Stimulated activated CD8-positive, alpha-beta memory T cell treated with anti-CD3 and anti-CD28 coated beads, Interleukin-4, amount 100 ng/mL, for 4 hours (primary cell): ENCODE measurements at places on chromosomes 7 and 10.

GRCh38 chr7:31633894-31634494 is 53.0 kb upstream of the PPP1R17 start:
- no peak for DNase-seq

DNA sequence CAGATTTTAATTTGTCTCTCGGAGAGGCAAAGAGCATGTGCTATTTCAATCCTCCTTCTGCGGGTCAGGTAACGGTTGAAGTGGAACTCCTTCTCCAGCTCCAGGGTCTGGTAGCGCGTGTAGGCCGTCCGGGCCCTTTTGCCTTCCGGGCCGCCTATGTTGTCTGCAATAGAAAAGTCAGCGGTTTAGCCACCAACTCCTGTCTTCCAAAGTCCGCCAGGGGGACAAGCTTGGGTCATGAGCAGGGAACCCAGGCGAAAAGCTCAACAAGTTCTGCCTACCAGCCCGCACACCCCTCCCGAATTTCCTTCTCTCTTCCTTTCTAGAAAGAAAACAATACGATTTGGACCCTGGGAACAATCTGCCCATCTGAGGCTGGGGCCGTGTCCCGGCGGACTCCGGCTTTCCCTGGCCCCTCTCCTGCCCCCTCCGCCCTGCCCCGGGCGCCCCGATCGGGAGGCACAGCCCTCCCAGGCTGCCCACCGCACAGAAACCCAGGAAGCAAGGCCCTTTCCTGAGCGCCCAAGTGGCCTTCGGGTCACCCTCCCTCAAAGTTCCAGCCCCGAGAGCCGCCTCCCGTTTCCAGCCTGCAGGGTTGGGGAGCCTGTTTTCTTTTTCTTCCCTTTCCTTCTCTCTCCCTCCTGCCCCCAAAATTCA is 1.4 kb downstream of the HOXA5 start:
- DNase-seq: no peak

DNA sequence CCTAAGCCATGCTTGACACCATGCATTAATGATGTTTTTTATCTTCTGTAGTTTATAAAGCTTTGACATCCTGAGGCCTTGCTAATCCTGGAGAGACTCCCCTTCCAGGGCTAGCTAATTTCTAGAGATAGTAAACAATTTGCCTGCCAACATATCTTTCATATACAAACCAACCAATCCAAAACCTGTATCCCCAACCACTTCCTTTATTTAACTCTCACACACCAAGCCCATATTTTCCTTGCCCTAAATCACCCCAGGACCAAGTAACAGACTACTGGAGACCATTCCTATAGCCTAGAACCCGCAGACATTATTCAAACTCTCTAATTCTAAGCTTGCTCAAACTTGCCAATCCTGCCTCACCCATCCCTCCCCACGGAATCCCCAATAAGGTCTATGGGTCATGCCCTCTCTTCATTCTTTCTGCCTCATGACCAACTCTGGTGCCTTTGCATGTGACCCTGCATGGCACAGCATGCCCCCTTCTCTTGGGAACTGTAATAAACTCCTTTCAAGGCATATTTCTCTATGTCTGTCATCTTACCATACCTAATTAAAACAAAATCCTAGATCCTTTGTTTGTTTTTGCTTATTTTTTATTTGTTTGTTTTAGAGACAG is 116.6 kb upstream of the CACUL1 start:
- no peak for DNase-seq

DNA sequence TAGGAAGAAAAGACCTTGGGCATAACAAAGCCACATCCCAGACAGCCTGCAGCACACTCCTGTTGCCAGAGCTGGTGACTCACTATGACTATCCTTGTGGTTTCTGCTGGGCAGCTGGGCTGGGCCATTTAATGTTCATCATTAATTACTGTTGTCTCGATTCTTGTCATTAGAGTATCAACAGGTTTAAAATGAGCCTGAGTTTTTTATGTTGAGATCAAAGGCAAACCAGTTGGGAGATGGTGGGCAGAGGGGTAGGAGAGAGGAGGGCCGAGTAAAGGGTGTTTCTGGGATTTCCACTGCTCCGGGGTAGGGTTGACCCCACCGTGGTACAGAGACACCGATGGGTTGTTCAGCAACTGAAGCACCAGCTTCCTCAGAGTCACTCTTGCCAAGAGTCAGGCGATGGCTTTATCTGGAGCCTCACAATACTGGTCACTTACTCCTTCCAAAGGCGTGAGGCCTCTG is 128.7 kb upstream of the LYZL1 start:
- no peak for DNase-seq

DNA sequence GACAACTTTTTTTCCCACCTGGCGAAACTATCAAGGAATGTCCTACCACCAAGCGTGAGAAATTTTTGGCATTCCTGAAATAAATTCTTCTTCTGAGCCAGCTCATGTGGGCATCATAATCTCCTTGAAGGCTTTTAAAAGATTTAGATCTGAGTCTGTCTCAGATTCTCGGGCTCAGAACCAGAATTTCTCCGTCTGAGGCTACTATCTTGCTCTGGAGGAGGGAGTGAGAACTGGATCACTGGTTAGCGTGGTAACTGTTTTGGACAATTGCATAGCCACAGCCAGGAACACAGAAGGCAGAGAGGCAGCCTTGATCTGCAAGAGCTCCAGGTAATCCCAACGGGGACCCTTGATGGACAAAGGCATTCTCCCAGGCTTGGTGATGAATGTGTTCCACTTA is 1.0 kb upstream of the PLAC9 start:
- no peak for DNase-seq

DNA sequence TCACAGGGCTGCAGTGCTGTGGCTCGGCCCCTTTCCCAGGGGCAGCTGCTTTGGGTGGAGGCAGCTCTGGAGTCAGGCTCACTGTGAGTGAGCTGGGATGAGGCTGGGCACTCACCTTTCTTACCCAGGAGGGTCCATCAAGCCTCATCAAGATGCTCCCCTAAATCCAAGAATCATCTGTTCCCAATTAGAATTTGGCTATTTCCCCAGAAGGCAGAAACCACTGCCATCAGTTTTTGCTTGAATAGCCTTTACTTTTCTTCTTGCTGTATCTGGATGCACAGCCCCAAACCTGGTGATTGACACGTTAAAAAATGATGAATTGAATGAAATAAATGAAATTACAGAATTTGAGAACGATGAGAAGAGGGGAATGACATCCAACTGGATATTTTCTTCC is 74.3 kb upstream of the LYZL1 start:
- no peak for DNase-seq

- no peak for DNase-seq
These were observed 973.0 kb downstream of the CNTNAP2 start for GRCh38 chr7:147089608-147090007.

GRCh38 chr7:148175512-148175911 is 415.1 kb upstream of the C7orf33 start:
- DNase-seq: no peak

DNA sequence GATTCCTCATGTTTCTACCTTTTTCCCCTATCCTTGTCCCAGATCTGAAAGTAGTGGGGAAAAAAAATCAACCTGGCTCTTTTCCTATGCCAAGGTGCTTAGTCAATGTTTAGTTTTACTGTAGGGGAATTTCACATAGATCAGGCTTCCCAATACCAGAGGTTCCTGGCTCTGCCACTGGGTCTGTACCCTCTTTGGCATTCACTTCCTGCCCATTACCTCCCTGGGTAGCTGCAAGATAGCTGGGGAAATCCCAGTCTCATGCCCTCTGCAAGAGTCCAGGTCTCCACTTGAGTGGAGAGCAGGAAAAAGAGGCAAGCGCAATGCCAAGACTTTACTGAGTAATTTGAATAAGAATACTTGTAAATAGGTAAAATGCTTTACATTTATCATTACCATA is 3.5 kb upstream of the BPGM start:
- DNase-seq: no peak

GRCh38 chr7:105268511-105269392 is 120.0 kb downstream of the SRPK2 start:
- no peak for DNase-seq

DNA sequence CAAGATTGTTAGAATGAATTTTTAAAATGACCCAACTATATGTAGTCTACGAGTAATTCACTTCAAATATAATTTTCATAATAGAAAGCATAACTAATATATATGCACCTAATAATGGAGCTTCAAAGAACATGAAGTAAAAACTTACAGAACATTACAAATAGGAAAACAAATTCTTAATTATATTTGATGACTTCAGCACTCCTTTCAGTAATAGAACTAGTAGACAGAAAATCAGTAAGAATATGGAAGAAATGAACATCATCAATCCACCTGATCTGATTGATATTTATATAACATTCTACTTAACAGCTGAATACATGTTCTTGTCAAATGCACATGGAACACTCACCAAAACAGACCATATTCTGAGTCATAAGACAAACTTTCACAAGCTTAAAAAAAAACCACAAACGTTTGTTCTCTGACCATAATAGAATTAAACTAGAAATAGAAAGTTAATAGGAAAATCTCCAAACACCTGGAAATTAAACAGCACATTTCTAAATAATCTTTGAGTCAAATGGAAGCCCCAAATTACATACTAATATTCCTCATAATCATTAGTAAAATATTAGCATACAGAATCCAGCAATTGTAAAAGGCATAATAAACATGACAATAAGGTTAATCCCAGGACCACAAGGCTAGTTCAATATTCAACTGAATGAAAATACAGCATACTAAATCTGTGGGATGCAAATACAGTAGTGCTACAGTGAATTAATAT is 48.0 kb downstream of the BRAF start:
- DNase-seq: no peak

DNA sequence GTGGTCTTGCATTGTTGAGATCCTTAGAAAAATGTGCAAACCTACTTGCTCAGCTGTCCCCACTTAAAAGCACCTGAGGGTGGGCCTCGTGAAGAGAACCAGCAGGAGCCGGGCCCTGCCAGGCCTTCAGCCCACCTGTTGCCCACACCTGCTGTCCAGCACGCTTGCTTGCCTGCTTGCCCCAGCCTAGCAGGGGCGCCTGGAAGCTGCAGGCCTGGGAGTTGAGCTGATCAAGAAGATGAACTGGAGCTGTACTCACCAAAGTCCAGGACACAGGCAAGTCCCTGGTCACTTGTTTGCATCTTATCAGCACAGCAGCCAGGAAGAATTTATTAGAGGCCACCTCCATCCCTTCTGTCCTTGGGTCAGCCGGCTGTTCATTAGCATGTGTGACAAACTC is 23.2 kb downstream of the CYP26A1 start:
- no peak for DNase-seq

DNA sequence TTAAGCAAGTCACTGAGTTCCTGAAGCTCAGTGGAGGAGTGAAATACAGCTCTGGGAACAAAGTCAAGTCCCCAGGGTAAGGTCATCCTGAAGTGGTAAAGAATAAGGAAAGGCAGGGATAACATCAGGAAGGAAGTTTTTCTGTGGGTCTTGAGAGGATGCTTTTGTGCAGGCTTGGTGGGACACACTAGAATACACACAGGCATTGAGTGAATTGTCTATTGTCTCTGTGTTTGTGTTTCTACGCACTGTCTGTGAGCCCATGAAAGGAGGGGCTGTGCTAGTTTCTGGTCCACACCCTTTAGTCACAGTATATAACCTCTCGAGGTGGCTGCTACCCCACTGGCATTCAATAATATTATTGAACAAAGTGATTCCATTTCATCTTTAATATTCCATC is 95.8 kb upstream of the ABCB5 start:
- no peak for DNase-seq

- DNase-seq: no peak
These were observed 6.5 kb downstream of the TSPAN14 start for GRCh38 chr10:80460399-80461207.

- DNase-seq: no peak
These were observed 69.3 kb downstream of the HIPK2 start for GRCh38 chr7:139708541-139708940.

- DNase-seq: no peak
These were observed 1.3 kb downstream of the MOSPD3 start for GRCh38 chr7:100613412-100614175.

DNA sequence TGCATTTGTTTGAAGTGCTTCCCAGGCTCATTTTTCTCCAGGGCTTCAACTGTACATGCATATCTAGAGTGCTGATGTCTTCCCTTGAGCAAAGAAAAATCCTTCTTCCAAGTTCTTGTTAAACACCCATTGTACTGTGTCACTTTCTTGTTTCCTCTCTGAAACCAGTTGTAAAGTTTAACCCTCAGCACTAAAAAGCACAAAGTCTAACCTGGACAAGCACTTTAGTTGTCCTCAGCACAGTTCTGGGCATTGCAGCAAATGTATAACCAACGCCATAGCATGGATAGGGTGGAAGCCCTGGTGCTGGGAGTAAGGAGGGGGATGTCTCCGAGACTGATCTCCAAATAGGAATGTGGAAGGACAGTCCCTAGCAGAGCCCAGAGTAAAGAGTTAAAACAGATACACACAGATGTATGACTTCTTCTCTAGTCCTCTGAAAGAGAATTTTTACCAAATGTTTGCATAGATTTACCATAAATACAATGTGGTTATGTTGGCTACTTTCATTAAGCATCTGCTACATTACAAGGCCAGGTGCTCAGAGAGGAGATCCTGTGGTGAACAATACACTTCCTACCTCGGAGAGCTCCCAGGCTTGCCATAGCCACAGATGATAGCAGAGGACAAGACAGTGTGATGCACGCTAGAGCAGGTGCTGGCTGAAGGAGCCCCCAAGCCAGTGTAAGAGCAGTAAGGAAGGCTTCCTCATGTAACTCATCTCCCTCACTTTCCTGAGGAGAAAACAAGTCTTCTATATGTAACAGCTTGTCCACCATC is 57.0 kb downstream of the DNAJC12 start:
- no peak for DNase-seq

- DNase-seq: no peak
These were observed 65.6 kb upstream of the KDM7A start for GRCh38 chr7:140242057-140243031.

GRCh38 chr7:44057181-44057848 is 8.1 kb downstream of the PGAM2 start:
- DNase-seq: no peak

DNA sequence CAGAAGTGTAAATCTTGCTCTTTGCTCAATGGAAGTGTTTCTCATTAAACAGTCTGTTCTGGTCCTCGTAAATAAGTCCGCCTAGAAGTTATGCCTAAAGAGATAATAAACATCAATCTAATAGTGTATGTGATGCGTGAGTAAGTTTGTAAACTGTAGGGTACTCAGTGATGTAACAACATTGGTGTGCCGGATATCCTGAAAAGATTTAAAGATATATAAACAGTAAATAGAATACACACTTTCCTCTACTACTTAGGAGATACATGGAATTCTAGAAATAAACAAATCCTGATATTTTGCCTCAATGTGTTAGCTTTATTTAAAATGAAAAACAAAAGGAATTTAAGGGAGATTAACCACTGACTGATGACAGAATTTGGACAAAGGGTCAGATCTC is 123.5 kb downstream of the AHR start:
- DNase-seq: no peak

GRCh38 chr7:52436278-52436677 is 599.2 kb upstream of the POM121L12 start:
- no peak for DNase-seq
